NCI-H524 (cell line): ENCODE measurements at places on chromosomes 4 and X.

DNA sequence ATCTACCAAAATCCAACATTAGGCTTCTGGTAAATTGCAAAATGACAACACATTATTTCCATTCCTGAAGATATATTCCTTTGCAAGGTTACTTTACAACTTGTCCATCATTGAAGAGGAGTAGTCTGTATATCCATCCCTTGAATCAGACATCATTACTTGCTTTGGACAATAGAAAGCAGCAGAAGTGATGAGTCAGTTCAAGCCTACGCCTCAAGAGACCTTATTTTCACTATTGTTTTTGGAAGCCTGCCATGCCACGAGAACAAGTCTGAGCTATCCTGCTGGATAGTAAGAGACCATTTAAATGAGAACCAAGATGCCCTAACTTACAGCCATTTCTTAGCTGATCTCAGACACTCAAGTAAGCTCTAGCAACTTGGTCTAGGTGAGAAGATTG is 246.0 kb upstream of the HHIP start:
- DNase-seq, result no peak

DNA sequence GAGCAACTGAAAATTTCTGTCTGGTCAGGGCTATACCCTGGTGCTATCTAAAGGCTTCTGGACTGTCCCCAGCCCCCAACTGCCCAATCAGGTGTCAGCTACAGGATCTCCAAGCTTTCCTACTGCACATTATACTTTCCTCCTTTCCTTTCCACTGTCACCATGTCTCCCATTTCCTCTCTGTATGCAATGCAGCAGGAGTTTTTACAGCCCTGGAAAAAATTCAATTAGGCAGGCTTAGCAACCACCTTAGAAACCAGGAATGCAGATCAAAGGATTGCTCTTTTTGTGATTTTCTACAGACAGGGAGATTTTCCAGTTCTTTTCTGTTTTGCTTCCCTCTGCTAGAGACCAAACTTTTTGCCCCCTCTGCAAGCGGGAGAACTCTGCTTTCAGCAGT is 6.0 kb upstream of the NAF1 start:
- DNase-seq, result no peak

DNA sequence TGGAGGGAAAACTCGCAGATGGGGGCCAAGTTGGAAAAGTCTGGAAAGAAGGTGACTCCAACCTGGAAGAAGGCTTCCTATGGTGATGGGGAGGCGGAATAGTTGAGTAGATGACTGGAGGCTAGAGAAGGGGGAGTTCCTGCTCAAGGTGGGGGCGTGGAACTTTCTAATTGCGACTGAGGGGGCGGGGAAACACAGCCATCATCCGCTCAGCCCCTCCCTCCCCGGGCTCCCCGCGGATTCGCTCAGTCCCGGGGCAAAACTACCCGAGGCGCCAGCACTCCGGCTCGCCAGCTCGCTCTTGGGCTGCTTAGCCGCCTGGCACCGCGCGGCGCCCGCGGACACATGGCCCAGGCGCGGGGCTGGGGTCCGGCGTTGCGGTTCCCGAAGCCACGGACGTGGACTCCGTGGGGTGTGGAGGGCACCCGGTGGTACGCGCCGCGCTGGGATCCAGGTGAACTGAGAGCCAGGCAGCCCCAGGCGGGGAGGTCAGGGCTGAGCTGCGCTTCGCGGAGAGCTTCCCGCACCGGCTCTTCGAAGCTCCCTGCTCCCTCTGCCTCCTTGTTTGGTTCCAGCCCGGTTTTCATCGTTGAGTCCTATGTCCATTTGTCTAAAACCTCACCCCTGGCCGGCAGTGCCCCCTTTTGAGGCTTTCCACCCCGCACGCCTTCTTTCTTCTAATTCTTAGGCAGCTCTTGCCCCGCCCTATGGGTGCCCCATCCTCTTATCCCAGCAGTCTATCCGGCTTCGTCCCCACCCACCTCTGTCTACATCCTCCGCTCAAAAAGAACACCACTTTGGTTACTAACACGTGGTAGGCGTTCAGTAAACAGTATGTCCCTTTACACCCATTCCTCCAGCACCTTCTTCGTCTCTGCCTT is 38.9 kb downstream of the STARD8 start:
- peak; percentile 11 for DNase-seq

GRCh38 chr4:153148791-153149190 is 55.5 kb upstream of the TRIM2 start:
- DNase-seq, result no peak

GRCh38 chrX:107741404-107741790 is 34.2 kb downstream of the TSC22D3 start:
- DNase-seq, result no peak

DNA sequence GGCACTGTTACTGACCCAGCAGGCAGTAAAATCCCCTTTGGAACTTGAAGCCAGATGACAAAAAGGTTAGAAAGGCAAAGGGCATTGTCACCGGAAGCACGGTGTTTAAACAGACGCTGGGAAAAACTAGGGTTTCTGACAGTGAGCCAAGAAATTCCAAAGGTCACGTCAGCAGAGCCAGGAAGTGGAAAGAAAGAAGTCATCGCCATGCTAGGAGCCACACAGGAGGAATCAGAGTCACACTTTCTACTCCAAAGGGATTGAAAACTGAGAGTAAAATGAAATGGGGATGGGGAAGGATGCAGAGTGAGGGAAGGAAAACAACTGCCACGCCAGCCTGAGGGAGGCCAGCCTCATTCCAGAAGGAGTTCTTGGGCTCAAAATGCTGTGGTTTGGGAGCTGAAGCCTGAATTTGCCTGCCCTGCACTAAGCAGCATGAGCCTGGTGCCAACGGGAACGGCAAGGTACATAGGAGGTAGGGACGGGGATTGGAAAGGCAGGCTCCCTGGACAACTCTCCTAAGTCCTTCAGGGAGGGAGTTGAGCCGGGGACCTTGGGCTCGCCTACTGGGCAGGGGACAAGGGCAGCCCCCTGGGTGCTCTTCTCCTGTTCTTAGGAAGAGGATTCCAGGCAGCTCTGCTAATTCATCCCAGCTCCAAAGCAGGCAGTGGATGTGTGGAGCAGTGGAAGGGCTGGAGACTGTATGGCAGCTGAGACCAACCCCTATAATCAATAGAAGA is 66.8 kb downstream of the SOWAHB start:
- no peak for DNase-seq

DNA sequence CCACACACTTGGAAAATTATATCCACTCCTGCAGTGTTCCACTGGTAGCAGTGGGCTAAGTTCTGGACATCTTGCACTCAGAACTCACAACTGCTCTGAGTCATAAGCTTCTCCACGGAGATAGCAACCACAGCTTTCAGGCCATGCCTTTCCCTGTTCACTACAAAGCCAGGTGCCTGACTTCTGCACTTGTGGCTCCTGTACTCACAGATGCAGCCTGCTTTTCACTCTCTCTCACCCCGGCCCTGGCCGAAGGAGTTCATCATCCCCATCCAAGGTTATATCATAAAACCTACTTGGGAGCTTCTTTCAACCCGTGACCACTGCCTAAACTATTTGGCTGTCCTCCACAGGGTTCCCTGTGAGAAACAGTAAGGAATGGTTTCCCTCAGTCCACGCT is 999.4 kb downstream of the GLUD2 start:
- DNase-seq, result no peak

GRCh38 chr4:48015678-48016077 is 803 bp downstream of the CNGA1 start:
- no peak for DNase-seq

DNA sequence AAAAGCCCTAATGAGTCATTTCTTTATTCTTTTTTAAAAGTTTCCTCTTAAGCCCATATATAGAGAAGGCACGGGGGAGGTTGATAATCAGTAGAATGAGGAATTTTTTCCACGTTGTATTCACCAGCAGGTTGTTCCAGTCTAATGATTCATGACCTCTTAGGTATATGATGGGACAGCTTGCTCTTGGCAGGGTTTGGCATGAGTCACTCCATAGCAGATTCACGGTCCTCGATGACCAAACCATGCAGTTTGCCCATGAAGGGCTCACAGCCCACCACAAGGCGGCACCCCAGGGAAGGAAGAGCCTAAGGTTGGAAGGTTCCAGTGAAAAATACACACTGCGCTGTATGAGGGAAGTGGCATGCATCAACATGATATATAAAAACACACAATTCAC is 623.8 kb upstream of the DIPK2B start:
- peak; percentile 44 for DNase-seq

DNA sequence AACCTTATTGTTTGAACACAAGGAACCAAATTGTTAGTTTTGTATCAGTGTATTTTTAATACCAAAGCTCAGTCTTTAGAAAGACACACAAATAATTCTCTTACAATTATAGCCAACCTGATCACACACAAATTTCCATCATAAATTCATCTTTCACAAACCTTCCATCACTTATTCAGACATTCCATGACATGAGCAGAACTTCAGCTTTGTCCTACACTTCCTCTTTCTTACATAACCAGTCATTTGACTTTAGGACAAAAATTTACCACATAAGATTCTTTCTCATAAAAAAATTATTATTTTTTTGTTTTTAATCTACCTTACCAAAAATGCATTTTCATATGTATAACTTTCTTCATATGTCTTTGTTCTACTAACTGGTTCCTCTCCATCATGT is 312.2 kb downstream of the GALNTL6 start:
- DNase-seq, result no peak

GRCh38 chrX:23380581-23380980 is 45.9 kb downstream of the PTCHD1 start:
- no peak for DNase-seq

DNA sequence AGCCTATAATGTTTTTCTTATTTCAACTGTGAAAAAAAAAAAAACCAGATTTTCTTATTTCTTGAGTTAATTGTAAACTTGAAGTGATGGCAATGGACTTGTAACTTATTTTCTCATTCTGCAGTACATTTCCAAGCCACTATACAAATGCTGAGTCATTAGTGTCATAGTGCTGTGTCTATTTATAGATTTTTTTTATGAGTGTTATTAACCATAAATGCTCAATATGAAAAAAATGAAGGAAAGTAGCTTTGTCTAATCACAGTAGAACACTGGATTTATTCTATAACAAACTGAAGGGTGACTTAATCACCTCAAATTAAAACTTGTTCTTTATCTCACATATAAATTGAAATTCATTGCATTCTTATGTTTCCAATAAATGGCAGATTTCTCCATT is 718.6 kb downstream of the CCSER1 start:
- DNase-seq, result no peak

GRCh38 chr4:73131281-73131680 is 61.8 kb upstream of the COX18 start:
- DNase-seq, result no peak

- no peak for DNase-seq
Observed at GRCh38 chr4:16715482-16715881, 183.0 kb downstream of the LDB2 start.

DNA sequence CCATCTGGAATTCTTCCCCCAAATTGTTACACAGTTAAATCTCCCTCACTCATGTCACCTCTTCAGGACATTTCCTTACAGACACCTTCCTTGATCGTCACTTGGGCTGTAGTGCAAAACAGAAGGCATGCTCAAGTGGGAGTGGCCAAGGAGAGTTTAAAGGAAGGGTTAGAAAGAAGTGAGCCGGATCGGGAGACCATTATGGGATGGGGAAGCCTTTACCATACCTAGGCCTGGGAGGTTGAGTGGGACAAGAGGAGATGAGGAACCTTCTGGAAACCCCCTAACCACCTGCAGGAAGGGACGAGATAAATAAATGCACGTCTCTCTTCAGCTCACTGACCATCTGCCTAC is 102.7 kb downstream of the UCHL1 start:
- DNase-seq, result peak; percentile 27
